ENCODE measurements at places on chromosomes 7 and 10. TPM values are rescaled to one million over a fixed set of nuclear protein-coding genes. Genes with fewer than 3 reads are reported as not detected.

- peaks cover 2% of the 10 kb centered on the region for H3K36me3 ChIP-seq
- peak overlapping the region; percentile 85 for H3K4me3 ChIP-seq
- H3K27me3 ChIP-seq: no peaks in the 10 kb centered on the region
- peak overlapping the region; percentile 99 for H3K27ac ChIP-seq
- peaks cover 29% of the 10 kb centered on the region for H3K4me1 ChIP-seq
These were observed 5.6 kb upstream of the MTG1 start for GRCh38 chr10:133388236-133388972.

LHPP gene
- total RNA-seq: 21.4 TPM

DNA sequence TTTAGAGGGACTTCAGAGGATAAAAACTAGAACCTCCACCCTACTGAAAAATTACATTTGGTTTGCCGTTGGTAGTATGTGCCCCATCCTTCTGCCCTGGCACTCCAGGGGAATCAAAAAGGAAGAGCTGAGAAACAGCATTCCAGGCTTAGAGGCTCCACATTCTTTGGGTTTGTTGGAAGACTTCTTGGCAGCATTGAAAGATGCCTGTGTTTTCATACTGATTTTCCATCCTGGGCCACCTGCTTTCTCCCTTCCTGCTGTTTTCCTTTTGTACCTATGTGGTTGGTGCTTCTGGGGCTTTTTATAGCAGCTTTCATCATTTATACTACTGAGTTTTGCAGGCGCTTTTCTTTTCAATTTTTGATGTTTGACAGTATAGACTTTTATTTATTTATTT is 61.7 kb downstream of the AUTS2 start:
- DNase-seq: no peak
- H3K27ac ChIP-seq: no peak overlapping the region
- no peaks in the 10 kb centered on the region for H3K4me1 ChIP-seq

GRCh38 chr7:19692111-19692828 is 16.6 kb downstream of the POLR1F start:
- no peaks in the 10 kb centered on the region for H3K27me3 ChIP-seq
- DNase-seq: no peak
- no peak overlapping the region for H3K27ac ChIP-seq
- H3K4me3 ChIP-seq: no peak overlapping the region

- H3K27me3 ChIP-seq: no peaks in the 10 kb centered on the region
- H3K27ac ChIP-seq: no peak overlapping the region
- DNase-seq: no peak
- peaks cover 10% of the 10 kb centered on the region for H3K36me3 ChIP-seq
- H3K4me3 ChIP-seq: no peak overlapping the region
- peaks cover 53% of the 10 kb centered on the region for H3K4me1 ChIP-seq
These were observed 33.8 kb downstream of the VOPP1 start for GRCh38 chr7:55538538-55538937.

GRCh38 chr7:151549083-151549482 is 29.4 kb upstream of the RHEB start:
- no peak overlapping the region for H3K27ac ChIP-seq
- H3K4me1 ChIP-seq: peaks cover 4% of the 10 kb centered on the region
- DNase-seq: no peak
- H3K4me3 ChIP-seq: no peak overlapping the region
- H3K27me3 ChIP-seq: peaks cover 27% of the 10 kb centered on the region

CPA4 gene
- total RNA-seq: not detected

DNA sequence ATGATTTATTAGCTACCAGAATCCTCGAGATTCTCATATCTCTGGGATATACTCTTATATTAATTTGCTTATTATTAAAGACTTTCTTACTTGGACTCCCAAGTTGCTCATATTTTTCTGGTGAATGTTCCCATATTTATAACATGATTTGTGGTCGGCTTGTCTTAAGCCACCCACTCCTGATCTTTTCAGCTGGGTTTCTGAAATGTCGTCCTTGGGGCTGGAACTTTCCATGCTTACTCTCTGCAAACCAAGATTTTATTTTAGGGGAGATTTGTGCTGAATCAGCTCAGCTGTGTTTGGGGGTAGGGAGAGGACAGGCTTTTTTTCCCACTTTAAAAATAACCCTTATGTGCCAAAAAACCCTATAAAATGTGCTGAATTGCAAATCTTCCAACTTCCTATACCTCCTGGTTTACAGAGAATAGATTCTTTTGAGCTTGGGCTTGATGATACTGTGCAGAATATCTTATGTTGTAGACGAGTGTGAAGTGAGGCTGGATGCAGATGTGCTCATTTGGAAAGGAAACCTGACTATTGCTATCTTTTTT is 162.1 kb downstream of the SND1 start:
- peaks cover 15% of the 10 kb centered on the region for H3K36me3 ChIP-seq
- H3K4me3 ChIP-seq: no peak overlapping the region
- no peak for DNase-seq
- peaks cover 4% of the 10 kb centered on the region for H3K4me1 ChIP-seq
- no peaks in the 10 kb centered on the region for H3K27me3 ChIP-seq

- no peaks in the 10 kb centered on the region for H3K4me1 ChIP-seq
- no peaks in the 10 kb centered on the region for H3K36me3 ChIP-seq
- no peak overlapping the region for H3K27ac ChIP-seq
- H3K27me3 ChIP-seq: peaks cover 3% of the 10 kb centered on the region
- peak overlapping the region; percentile 59 for H3K4me3 ChIP-seq
These were observed 99.6 kb upstream of the DIP2C start for GRCh38 chr10:788796-789748.

LBX1 gene
- total RNA-seq: not detected
